IMR-90 (cell line): ENCODE measurements at places on chromosomes 6 and 20. TPM values are rescaled to one million over a fixed set of nuclear protein-coding genes. Genes with fewer than 3 reads are reported as not detected.

GRCh38 chr6:7786214-7786661 is 60.3 kb downstream of the BMP6 start:
- H3K36me3 ChIP-seq: no peaks in the 10 kb centered on the region
- H3K27me3 ChIP-seq: peaks cover 4% of the 10 kb centered on the region
- peak; percentile 8 for DNase-seq
- H3K4me3 ChIP-seq: no peak overlapping the region
- peaks cover 13% of the 10 kb centered on the region for H3K4me1 ChIP-seq

DNA sequence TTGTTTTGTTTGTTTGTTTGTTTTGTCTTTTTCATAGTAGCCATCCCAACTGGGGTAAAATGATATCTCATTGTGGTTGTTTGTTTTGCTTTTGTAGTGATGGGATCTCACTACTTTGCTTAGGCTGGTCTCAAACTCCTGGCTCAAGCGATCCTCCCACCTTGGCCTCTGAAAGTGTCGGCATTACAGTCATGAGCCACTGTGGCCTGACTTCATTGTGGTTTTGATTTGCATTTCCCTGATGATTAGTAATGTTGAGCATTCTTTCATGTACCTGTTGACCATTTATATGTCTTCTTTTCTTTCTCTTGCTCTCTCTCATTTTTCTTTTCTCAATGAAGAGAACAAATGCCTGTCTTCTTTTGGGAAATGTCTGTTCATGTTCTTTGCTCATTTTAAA is 30.8 kb upstream of the HLA-DOA start:
- H3K36me3 ChIP-seq: no peaks in the 10 kb centered on the region
- no peak overlapping the region for H3K4me3 ChIP-seq
- no peak overlapping the region for H3K27ac ChIP-seq
- H3K27me3 ChIP-seq: peaks cover 5% of the 10 kb centered on the region
- H3K4me1 ChIP-seq: no peaks in the 10 kb centered on the region

GRCh38 chr6:91079969-91080368 is 493.1 kb upstream of the MAP3K7 start:
- H3K27ac ChIP-seq: no peak overlapping the region
- no peak for DNase-seq
- peaks cover 2% of the 10 kb centered on the region; the same call in 1 of the 2 replicates for H3K4me1 ChIP-seq
- no peaks in the 10 kb centered on the region for H3K27me3 ChIP-seq
- H3K36me3 ChIP-seq: no peaks in the 10 kb centered on the region

- no peak overlapping the region for H3K27ac ChIP-seq
- DNase-seq: no peak
- peaks cover 3% of the 10 kb centered on the region; the same call in 1 of the 2 replicates for H3K4me1 ChIP-seq
- no peaks in the 10 kb centered on the region; the same call in 1 of the 2 replicates for H3K27me3 ChIP-seq
- no peaks in the 10 kb centered on the region for H3K36me3 ChIP-seq
These were observed 95.4 kb downstream of the MKKS start for GRCh38 chr20:10338426-10339180.

The PPP1R16B gene
- total RNA-seq: not detected in 2 replicates

The SLX4IP gene
- total RNA-seq: 5.9 and 6.1 TPM in 2 replicates

The BTBD9 gene
- 13.9 and 22.0 TPM in 2 replicates for total RNA-seq
